ENCODE measurements at places on chromosomes 5 and 9.

- no peak for DNase-seq
Observed at GRCh38 chr5:140131967-140132409, 6.3 kb downstream of the IGIP start.

- DNase-seq = peak; percentile 97
Observed at GRCh38 chr9:110141227-110141793, 66.6 kb downstream of the C9orf152 start.

DNA sequence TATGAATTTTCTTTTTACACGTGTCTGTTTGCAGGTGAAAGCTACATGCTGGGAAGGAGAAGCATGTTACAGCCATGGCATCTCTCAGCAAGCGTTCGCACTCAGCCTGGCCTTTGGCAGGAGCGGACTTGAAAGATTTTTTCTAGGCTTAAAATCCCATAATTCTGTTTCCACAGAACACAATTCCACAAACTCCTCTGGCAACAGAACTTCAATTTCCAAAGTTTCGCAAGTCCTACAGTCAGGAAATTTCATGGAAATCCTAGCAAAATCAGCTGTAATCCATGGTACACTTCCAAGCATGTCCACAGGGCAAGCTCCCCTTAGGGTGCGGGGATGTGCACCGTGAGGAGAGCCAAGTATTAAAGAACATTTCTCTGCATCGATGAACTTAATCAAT is 35.9 kb downstream of the SUB1 start:
- DNase-seq = no peak

GRCh38 chr5:160049099-160049498 is 40.2 kb downstream of the TTC1 start:
- no peak for DNase-seq

DNA sequence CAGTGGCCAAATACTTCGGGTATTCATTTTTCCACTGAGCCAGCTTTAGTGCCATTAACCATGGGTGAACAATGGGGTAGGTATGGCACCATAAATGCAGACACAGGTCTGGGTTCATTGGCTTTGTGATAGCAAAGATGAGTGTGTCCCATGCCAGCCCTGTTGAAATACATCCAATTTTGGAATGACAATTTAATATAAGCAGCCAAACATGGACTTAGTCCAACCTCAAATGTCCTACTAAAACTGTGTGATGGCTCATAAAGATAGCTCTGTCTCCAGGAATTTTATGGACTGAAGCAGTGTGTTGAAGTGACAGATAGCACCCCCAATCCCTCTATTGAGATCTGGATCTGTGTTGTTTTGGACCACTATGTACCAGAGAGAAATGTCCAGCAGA is 514.9 kb downstream of the RASEF start:
- DNase-seq = no peak

DNA sequence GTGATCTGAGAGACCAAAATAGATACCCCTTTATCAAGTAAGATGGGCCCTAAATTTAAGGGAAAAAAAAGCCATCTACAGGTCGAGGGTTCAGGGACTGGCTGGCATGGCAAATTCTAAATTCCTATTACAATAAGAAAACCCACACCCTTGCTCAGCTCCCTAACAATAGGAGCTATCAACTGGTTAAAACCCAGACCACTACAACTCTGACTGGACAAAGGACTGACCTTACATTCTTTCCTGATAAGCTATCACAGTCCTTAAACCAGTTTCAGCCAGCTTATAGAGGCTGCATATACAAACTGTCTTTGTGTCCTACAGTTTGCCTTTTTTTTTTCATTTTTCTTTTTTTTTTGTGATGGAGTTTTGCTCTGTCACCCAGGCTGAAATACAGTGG is 803.6 kb downstream of the NR2F1-AS1 start:
- DNase-seq = no peak

GRCh38 chr5:148807851-148808250 is 18.6 kb upstream of the ADRB2 start:
- DNase-seq = no peak

GRCh38 chr5:121987685-121988073 is 25.9 kb downstream of the SRFBP1 start:
- no peak for DNase-seq

DNA sequence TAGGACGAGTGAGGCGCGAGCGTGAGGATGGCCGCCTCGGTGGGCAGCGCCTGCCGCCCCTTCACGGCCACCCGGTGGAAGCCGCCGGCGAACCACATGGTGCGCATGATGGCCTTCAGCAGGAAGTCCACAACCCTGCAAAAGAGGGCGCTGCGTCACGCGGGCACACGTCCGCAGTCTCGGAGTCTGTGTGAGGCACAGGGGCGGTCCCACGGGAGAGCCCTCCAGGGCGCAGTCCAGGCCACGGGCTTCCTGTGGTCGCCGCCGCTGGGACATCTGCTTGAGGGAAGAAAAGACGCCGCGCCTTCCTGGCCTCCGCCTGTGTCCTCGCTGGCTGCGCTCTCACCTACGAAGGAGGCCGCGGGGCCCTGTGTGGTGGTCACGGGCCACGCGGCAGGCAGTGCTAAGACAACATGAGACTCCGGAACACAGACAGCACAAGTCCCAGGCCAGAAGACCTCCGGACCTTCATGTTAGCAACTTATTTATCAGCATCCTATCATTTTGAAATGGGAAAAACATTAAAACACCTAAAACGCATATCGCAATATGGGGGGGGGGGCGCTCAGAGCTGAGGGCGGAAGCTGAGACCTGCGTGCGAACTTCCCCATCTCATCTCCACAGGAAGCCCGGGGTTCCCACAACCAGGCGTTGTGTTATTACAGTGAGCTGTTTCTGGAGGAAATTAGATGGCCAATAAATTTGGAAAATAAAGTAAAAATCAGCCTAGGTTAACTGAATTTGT is 28.8 kb downstream of the LPCAT1 start:
- DNase-seq = no peak

DNA sequence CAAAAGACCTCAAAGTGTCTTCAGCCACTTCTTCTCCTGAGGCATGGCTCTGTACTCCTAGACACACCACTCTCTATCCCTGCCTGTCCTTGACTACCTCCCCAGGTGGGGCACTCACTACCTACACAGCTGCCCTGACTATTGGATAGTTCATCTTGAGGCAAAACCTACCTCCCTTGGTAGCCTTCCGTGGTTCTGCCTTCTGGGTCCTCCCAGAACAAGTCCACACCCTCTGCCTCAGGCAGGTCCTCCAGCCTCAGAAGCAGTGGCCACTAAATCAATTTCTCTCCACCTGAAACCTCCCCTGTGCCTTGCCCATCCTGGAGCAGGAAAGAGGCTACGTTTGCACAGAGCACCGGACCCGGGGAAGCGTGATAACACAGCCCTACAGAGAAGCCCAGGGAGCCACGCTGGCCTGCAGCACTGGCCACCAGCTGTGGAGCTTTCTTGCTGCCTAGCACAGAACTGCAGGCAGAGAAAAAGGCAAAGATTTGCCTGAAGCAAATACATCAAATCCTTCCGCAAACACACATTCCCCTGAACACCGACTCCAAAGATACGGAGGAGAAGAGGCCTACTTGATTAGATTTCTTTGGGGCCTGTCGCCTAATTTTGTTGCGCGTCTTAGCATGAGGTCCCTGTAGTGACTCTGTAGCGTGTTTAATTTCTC is 141.8 kb downstream of the C9orf50 start:
- no peak for DNase-seq

DNA sequence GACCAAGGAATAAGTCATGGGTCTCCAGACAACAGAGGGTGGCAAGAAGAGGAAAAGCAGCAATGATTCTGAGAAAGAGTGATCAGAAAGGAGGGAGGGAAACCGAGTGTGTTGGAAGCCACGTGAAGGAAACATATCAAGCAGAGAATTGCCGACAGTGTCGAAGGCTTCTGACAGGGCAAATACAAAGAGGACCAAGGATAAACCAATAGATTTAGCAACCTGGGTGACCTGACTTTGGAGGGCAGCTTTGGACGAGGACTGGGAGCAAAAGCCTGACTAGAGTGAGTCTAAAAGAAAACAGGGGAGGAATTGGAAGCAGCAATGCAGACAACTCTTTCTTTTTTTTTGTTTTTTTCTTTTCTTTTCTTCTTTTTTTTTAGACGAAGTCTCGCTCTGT is 83.8 kb downstream of the WWC1 start:
- no peak for DNase-seq

- no peak for DNase-seq
Observed at GRCh38 chr5:72615061-72615460, 107.9 kb upstream of the ZNF366 start.

DNA sequence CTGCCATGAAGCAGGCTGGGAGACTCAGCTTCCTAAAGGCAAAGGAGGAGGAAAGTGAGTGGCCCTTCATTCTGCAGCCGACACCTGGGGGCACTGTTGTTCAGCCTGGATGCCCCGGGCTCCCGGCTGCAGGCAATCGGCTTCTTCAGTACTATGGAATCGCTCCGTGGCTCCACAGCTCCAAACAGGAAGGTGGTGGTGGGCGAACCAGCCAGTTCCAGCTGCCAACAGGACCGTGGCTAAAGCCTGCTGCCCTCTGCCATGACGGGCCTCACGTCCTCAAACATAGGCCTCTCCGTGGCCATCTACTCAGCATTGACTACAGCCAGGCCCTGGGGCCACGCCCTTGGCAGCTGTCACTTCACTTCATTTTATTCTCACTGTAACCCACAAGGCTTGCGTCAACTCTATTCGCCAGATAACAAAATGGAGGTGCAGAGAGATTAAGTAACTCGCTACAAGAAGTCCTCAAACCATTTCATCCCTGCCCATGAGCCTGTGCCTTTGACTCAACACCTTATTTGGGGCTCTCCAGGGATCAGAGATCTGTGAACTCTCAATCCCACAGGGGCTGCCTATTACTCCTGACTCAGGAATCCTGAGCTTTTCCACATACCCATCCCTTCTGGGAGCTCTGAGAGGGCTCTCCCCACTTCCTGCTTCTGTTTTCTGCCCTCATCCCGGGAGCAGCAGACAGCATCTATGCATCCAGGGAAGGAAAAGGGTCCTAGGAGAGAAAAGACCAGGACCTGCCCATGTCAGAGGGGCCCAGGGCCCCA is 38.0 kb downstream of the PAX5 start:
- DNase-seq = peak; percentile 13

- DNase-seq = peak; percentile 59
Observed at GRCh38 chr5:109690242-109690974, 681 bp downstream of the MAN2A1 start.

DNA sequence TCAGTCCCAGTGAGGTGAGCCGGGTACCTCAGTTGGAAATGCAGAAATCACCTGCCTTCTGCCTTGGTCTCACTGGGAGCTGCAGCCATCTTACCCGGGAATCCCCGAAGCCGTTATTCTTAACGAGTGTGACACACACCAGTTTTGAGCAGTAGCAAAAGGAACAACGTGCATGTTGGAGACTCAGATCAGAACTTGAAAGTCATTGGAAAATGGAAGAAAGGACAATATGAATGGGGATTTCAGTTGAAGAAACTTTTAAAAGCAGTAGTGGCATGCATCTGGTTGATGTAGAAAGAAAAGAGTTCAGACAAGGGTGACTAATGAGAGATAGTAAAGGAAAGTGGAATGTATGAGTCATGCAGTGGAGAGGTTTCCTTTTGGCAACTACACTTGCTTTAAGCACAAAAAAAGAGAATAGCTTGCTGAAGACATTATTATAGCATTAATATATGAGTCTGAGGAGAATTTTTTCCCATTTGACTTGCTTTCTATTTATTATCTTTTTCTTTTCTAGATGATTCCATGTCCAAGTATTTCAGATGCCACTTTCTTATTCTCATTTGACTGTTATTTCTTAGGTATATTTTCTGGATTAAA is 44.4 kb upstream of the ANKDD1B start:
- peak; percentile 92 for DNase-seq

DNA sequence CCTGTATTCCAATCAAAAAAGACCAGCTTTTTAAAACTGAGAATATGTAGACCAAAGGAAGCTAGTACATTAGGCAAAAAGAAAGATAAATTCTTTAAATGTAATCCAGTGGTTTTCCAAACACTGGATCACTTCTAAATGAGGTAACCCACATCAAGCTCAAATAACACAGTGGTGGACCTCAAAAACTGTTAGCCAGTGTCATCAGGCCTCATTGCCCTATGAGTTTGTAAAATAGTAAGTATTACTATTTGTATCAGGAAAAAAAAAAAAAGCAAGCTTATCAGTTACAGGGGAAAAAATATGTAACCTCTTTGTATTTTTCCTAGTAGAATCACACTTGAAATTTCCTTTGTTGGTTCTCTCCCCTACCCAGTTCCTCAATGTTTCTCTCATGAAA is 6.7 kb downstream of the MTX3 start:
- DNase-seq = no peak

DNA sequence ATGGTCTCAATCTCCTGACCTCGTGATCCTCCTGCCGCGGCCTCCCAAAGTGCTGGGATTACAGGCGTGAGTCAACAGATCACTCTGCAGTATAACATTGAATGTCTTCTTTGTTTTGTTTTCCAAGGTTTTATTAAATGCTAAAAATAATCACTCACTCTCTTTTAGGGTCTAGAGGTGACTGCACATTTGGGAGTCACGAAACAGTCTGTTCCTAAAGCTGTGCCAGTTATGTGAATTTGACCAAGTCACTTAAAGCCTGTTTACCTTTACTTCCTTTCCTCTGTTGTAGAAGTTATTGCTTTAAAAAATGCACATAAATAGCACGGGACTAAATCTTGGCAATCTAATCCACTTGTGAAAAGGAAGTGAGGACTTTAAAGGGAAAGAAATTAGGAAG is 304.9 kb upstream of the PTGER4 start:
- no peak for DNase-seq

GRCh38 chr5:139747583-139748504 is 47.8 kb upstream of the PSD2 start:
- peak; percentile 92 for DNase-seq

DNA sequence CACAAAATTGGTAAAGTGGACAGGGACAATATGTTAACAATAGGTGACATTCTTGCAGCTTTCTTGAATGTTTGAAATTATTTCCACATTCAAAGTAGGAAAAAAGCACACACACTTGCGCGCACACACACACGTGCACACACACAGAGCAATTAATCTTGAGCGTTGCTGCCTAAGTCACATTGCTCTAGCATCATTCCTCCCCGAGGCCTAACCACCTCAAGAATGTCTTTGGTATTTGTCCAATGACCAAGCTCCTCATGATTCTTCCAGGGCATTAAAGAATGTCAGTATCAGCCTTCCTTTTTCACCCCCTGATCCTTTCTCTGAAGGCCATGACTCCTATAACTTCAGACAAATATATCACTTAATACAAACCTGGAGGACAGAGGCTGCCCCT is 198.1 kb downstream of the NPR3 start:
- DNase-seq = no peak

DNA sequence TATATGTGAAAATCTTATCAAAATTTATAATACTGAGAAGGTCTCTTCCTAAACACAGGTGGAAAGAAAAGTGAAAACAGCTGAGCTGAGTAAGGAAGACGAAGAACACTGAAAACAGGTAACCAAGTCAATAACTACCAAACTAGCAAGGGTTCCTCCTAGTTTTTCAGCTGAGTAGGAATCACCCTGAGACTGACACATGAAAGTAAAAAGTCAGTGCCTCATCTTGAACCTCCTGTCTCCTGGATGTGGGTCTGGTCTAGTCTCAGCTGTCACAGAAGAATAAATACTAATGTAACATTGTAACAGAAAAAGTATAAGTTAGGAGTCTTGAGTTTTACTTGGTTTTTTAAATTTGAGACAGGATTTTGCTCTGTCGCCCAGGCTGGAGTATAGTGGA is 121.0 kb downstream of the MEF2C start:
- DNase-seq = no peak
